ENCODE measurements at places on chromosomes 1 and 21.

DNA sequence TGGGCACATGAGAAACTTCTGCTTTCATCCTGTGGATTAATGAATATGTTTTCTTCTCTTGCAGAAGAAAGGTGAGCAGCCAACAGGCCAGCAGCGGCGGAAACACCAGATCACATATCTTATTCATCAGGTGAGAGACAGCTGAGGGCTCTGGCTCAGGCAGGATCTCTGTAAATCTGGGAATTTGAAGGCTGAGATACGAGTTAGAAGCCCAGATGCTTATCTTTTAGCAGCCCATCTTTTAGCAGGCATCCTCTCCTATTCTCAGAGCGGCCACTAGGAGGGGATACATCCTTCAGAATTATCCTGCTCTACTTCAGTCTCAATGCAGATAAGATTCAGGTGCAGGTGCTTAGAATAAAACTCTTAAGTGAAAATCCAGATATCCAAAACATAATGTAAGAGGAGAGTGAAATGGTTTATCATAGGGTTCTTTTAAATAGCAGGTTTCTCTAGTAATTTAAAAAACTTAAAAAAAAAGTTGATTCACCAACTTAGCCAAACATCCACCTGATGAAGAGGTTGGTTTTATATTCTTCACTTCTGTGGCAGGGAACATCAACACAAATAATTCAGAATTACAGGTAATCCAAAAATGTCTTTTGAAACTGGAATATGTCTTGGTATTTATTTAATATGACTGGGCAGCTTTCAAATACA, 19.3 kb downstream of the SH2D2A start:
- peak; percentile 26 for DNase-seq

- DNase-seq = no peak
These were observed 140.3 kb downstream of the ZC3H11B start for GRCh38 chr1:219472596-219472995.

DNA sequence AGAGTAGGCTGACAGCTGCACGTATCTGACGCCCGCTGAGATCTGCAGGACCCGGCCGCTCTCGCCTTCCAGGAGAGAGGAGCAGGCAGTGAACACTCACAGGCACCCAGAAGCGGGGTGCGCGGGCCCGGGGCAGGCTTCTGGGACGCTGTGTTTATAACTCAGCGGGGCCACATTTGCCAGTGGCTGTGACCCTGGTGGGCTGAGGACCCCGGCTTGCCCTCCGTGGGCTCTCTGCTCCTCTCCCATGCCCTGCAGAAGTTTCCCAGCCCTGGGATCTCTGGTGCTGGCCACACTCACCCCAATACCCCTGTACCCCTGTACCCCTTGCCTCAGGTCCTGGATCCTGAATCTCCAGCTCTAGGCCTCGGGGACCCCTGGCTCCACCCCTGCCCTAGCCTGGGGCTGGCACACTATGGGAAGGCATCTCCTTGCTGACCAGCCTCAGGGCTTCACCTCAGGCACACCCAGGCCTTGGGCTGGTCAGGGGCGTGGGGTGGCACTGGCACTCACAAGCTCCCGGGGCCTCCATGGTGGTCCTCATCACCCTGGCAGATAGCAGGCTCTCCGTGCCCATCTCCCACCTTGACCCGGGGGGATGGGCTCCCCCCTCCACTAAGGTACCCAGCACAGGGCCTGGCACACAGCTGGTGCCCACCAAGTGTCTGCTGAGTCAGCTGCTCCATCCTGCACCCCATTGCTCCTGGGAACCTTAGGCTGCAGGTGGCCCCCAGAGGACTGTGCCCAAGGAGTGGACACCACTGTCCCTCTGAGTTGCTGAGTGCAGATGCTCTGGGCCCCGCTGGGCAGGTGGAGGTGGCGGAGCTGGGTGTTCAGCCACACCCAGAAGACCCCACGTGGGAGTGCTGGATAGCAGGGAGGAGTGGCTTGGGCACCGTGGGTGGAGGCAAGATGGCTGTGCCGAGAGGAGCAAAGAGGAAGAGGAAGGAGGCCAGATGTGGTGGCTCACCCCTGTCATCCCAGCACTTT, 32.4 kb downstream of the MORN1 start:
- DNase-seq = no peak

GRCh38 chr1:201531551-201532425, 7.1 kb upstream of the NAV1 start:
- DNase-seq = no peak

- no peak for DNase-seq
These were observed 86.0 kb downstream of the EVI5 start for GRCh38 chr1:92698932-92699331.

DNA sequence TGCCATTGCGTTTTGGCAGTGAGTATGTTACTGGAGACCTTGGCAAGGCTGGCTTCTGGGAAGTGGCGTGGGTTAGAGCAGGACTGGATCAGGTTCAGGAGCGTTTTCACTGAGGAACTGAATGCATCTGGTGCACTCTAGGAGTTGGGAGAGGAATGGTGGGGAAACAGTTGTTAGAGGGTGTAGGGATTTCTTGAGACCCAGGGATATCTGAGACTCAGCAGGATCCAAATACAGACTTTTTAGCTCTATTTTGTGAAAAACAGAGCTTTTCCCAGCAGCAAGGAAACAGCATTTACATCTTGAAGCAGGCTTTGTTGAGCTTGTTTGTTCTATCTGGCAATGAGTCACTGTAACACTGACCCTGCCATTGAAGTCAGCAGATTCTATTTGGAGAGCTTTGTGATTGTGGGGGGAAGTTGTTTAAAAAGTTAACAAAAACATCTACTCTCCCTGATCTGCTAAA, 56.9 kb upstream of the NRIP1 start:
- DNase-seq = no peak

GRCh38 chr1:223224465-223224864, 81.4 kb upstream of the TLR5 start:
- no peak for DNase-seq

DNA sequence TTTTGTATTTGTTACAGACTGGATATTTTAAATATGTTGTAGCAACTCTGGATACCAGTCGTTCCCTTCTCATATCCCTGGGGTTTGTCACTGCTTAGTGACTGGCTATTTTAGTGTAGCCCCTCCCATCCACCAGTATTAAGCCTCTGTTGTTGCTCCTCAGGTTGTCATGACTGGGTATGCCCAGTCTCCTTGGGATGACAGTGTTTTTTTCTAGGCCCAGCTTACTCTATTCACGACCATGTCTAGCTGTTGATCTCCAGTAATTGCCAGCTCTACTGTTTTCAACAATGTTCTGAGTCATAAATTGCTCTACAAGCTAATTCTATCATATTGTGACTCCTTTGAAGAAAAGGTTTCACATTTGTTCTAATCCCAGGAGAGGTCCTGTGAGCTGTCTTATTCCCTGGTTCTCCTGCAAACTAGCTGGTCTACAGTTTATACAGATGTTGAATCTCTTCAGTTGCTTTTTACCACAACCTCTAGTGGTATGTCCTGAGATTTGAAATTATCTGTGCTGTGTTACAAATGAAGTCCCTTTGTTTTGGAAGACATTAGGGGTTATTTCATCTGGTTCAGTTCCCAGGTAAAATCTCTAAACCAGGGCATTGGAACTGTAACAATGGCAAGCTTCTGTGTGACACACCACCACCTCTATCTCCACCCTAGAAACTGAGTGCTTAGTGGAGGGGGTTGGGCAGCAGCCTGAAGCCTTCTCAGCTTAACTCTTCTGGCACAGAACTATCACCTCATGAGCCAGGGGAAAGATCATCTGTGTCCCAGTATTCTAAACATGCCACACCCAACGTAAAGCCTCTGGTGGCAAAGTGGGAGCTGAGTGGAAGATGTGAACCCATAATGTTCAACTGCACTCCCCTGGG, 124.6 kb downstream of the TRIM33 start:
- DNase-seq = no peak

- peak; percentile 15 for DNase-seq
These were observed 161.4 kb downstream of the SLC35F3 start for GRCh38 chr1:234065794-234066447.

All from activated naive CD4-positive, alpha-beta T cell (primary cell).